ENCODE measurements at places on chromosomes 11 and 22. TPM values are rescaled to one million over a fixed set of nuclear protein-coding genes. Genes with fewer than 3 reads are reported as not detected.

DNA sequence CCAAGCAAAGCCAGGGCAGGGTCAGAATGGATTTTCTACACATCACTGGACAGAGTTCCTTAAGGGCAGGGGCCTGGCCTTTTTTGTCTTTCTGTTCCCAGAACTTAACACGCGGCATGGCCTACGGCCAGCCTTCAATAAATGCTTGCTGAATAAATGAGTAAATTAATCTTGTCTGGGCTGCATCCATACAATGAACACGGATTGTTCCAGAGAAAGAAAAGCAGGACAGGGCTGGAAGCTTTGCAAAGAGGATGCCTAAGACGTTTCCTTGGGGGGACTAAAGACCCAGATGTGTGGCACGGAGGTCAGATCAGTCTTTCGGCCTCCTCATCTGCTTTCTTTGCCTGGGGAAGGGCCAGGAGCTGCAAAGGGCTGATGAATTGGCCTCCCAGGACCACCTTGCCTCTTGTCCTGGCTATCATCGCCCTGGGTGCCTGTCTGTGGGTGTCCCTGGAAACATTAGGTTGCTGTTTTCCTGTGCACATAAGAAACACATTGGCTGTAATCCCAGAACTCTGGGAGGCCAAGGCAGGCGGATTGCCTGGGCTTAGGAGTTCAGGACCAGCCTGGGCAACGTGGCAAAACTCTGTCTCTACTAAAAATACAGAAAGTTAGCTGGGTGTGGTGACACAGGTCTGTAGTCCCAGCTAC lies 20.8 kb upstream of the RFPL3 start:
- H3K36me3 ChIP-seq, result no peaks in the 10 kb centered on the region
- peaks cover 17% of the 10 kb centered on the region for H3K27me3 ChIP-seq
- H3K27ac ChIP-seq, result no peak overlapping the region

GRCh38 chr11:93846411-93846810 lies 4.0 kb downstream of the VSTM5 start:
- H3K4me1 ChIP-seq, result peaks cover 3% of the 10 kb centered on the region
- H3K36me3 ChIP-seq, result no peaks in the 10 kb centered on the region
- H3K27ac ChIP-seq, result no peak overlapping the region

DNA sequence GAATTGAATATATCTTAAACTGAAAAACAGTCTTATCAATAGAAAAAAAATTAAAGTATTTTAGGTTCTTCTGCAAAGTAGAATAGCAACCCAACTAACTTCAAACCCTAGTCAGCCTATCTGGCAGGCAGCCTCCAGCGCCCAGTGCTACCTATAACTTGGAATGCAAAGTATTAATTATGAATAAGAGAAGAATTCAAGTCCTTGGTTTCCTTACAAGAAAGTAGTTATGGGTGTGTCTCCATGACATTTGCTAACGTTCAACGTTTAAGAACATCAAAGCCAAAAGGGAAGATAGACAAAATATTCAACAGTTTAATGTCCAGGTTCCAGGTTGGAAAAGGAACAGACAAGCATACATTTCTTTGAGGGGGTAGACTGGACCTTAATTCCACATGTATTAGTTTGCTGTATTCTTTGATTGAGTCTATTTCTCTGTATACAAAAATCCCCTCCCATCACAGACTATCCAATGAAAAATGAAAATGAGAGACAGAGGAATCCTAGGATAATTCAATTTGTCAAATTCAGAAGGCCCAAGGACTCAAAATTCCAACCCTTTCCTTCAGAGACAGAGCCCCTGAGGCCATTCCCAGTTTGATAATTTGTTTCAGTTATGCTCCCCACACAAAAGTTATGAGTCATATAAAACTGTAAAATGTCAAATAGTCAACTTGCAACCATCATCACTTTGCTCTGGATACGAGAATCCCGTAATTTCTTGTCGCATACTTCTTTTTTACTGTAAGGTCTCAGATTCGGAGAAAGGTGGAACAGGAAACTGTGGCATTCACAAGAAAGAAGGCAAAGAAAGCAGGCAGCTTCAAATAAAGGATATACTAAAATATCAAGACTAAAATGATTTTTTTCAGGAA lies 83.7 kb upstream of the CHRM4 start:
- H3K27me3 ChIP-seq, result no peaks in the 10 kb centered on the region
- H3K27ac ChIP-seq, result peak overlapping the region; percentile 63

DNA sequence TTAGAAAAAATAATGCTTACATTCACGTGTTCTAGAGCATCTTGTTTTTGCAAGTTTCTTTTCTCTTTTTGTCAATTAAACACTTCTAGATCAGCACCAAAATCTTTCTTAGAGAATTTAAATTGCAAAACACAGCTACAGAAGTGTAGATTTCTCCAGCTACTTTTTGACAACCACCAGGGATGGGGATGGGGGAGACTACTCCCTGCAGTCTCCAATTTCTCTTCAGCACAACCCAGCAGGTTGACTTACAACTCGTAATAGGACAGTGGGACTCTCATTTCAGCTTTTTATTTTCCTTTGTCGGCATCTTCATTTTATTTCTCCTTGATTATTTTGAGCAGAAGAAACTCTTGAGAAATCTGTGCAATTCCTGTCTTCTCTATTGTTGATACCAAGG lies 441.2 kb downstream of the LRRC4C start:
- H3K4me1 ChIP-seq, result no peaks in the 10 kb centered on the region
- no peak for DNase-seq
- H3K27ac ChIP-seq, result no peak overlapping the region
- no peaks in the 10 kb centered on the region for H3K27me3 ChIP-seq

GRCh38 chr11:129947474-129947873 lies 52.1 kb upstream of the NFRKB start:
- peaks cover 5% of the 10 kb centered on the region for H3K36me3 ChIP-seq
- H3K4me3 ChIP-seq, result no peak overlapping the region
- peaks cover 8% of the 10 kb centered on the region for H3K4me1 ChIP-seq
- H3K27me3 ChIP-seq, result no peaks in the 10 kb centered on the region
- no peak overlapping the region for H3K27ac ChIP-seq

GRCh38 chr11:120134106-120134930 lies 3.6 kb downstream of the TRIM29 start:
- no peak for DNase-seq
- no peaks in the 10 kb centered on the region for H3K27me3 ChIP-seq
- no peaks in the 10 kb centered on the region for H3K4me1 ChIP-seq
- no peak overlapping the region for H3K27ac ChIP-seq

- DNase-seq, result no peak
- peaks cover 38% of the 10 kb centered on the region for H3K27me3 ChIP-seq
- H3K4me1 ChIP-seq, result peaks cover 14% of the 10 kb centered on the region
- no peak overlapping the region for H3K4me3 ChIP-seq
- H3K36me3 ChIP-seq, result no peaks in the 10 kb centered on the region
Measured at GRCh38 chr22:41561335-41561734, 525 bp downstream of the CSDC2 start.

GRCh38 chr22:46148336-46148735 lies 2.0 kb upstream of the PPARA start:
- no peak overlapping the region for H3K27ac ChIP-seq
- H3K36me3 ChIP-seq, result peaks cover 9% of the 10 kb centered on the region
- H3K4me3 ChIP-seq, result no peak overlapping the region
- DNase-seq, result no peak
- H3K4me1 ChIP-seq, result peaks cover 18% of the 10 kb centered on the region

DNA sequence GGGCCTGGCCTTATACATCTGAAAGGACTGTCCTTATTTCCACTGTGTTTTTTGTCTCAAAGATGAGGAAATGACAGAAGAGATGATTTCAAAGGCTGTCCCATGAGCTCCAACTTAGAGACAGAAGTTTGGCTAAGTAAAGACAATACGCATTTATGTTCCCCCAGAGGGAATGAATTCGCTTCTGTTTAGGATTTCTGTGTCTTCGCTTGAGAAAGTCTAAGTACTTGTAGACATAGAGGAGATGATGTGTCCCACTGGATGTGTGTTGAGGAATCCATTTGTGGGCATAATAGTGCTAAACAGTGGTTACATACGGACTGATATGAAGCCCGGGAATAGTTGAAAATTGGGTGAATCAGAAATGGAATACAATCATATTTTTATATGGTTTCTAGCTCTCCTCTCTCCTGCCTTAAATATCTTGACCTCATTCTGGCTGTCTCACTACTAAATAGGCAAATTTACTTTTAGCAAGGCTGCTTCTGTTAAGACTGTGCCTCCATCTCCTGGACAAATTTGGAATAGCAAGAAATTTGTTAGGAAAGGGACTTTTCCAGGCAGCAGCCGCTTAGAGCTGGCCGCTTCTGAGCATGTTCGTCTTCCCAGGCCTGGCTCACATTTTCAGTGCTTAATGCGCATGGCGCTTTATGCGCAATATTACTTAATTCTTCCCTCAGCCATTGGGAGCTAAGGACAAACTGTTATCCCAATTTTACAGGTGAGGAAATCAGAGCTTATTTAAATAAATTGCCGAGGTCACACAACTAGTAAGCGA lies 1.9 kb upstream of the PEX26 start:
- H3K27ac ChIP-seq, result no peak overlapping the region
- no peaks in the 10 kb centered on the region for H3K27me3 ChIP-seq
- H3K36me3 ChIP-seq, result peaks cover 22% of the 10 kb centered on the region
- peaks cover 37% of the 10 kb centered on the region for H3K4me1 ChIP-seq

DNA sequence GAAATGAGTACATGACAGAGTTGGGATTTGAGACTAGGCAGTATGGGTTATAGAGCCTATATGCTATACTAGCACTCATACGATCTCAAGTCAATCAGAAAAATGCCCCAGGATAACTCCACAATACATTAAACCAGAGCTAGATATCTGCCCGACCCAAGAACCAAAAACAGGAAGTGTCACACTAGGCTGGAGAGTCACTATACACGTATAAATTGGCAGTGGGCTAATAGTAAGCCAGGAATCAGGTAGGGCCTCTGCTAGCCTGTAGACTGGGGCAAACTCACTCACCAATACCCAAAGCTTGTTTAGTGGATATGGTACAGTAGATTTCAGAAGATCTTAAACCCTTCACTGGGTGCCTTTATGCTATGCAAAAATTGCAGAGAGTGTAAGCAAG lies 16.2 kb upstream of the EIF4G2 start:
- H3K4me3 ChIP-seq, result no peak overlapping the region
- peaks cover 5% of the 10 kb centered on the region for H3K36me3 ChIP-seq
- H3K27me3 ChIP-seq, result no peaks in the 10 kb centered on the region
- no peak for DNase-seq

DNA sequence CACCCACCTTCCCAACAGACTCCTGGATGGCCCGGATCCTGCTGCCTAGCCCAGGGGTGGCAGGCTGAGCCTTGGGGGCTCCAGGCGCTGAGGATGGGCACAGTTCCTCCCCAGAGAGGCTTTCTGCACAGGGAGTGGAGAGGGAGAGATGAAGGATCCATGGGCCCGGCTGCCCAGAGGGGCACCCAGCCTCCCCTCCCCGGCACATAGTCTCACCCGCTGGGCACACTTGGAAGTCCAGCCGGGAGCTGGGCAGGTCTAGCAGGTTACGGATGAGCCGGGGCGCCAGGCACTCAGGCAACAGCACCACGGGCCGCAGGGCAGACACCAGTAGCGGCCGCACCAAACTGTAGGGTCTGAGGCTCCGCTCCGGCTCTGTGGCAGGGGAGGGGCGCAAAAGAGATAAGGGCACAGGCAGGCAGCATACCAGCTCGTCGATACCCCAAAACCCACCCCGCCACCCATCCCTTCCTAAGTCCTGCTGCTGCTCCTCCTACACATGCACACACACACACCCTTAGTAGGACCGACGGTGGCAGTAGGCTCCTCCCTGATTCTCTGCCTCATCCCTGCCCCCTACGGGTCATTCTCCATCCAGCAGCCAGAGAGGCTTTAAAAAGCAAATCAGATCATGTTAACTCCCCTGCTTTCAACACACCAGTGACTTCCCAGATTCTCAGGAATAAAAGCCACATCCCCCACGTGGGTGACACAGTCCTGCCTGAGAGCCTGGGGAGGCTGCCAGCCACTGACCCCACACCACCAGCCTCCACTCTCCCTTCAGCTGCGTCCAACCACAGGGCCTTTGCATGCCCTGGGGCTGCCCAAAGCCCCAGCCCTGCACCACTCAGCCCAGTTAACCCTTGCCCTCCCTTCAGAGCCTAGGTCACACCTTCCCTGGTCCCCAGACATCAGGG lies 6.5 kb upstream of the MFNG start:
- no peak overlapping the region for H3K4me3 ChIP-seq
- H3K27me3 ChIP-seq, result peaks cover 5% of the 10 kb centered on the region
- H3K27ac ChIP-seq, result no peak overlapping the region
- H3K36me3 ChIP-seq, result no peaks in the 10 kb centered on the region

GRCh38 chr11:21896746-21897602 lies 295.9 kb upstream of the ANO5 start:
- no peaks in the 10 kb centered on the region for H3K4me1 ChIP-seq
- H3K27ac ChIP-seq, result no peak overlapping the region
- H3K4me3 ChIP-seq, result no peak overlapping the region

GRCh38 chr11:44150401-44150800 lies 54.9 kb downstream of the EXT2 start:
- no peaks in the 10 kb centered on the region for H3K4me1 ChIP-seq
- peaks cover 38% of the 10 kb centered on the region for H3K36me3 ChIP-seq
- no peaks in the 10 kb centered on the region for H3K27me3 ChIP-seq
- no peak overlapping the region for H3K27ac ChIP-seq
- no peak for DNase-seq

DNA sequence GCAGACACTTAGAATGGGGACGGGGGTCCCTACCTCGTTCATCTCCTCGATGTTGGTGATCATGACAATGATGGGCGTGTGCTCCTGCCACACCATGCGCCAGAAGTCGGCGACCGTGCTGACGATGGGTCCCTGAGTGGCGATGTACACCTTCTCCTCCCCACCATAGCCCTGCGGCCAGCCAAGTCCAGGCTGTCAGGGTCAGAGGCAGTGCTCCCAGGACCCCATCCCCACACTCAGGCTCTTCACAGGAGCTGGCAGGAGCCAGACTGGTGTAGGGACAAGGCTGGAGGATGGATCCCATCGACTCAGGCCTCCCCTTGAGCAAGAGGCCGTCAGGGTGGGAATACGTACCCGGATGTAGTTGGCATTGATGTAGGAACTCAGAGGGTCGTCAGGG lies 7.2 kb upstream of the IGSF22 start:
- no peak for DNase-seq
- H3K4me3 ChIP-seq, result no peak overlapping the region
- peaks cover 2% of the 10 kb centered on the region for H3K27me3 ChIP-seq
- no peaks in the 10 kb centered on the region for H3K36me3 ChIP-seq

DNA sequence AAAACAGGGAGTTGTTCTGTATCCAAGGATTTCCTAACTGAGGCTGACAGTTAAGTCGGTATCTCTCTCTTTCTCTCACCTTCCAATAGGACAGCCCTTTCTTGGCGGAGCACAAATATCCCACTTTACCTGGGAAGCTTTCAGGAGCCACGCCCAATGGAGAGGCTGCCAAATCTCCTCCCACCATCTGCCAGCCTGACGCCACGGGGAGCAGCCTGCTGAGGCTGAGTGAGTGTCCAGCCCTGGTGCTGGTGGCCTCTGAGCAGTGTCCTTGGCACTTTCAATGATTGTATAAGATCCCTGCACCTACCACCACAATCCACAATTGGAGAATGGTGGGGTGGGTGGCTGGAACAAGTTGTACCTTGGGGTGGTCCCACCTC lies 33.7 kb downstream of the CYB5R2 start:
- H3K27me3 ChIP-seq, result no peaks in the 10 kb centered on the region
- H3K4me1 ChIP-seq, result peaks cover 2% of the 10 kb centered on the region
- H3K27ac ChIP-seq, result no peak overlapping the region
- no peak overlapping the region for H3K4me3 ChIP-seq
- H3K36me3 ChIP-seq, result peaks cover 13% of the 10 kb centered on the region
- no peak for DNase-seq

The MDK gene
- 4.1 TPM for total RNA-seq

The PGA5 gene
- not detected for total RNA-seq

The PLA2G3 gene
- not detected for total RNA-seq

The GLYAT gene
- not detected for total RNA-seq

The EMID1 gene
- not detected for total RNA-seq

The CNGA4 gene
- 0.20 TPM for total RNA-seq

The MICALL1 gene
- 21.8 TPM for total RNA-seq

The ZFTA gene
- 1.1 TPM for total RNA-seq

The ZP1 gene
- not detected for total RNA-seq

The SLC1A2 gene
- total RNA-seq, result not detected
